ENCODE measurements at places on chromosomes 3 and 15. TPM values are rescaled to one million over a fixed set of nuclear protein-coding genes. Genes with fewer than 3 reads are reported as not detected.

DNA sequence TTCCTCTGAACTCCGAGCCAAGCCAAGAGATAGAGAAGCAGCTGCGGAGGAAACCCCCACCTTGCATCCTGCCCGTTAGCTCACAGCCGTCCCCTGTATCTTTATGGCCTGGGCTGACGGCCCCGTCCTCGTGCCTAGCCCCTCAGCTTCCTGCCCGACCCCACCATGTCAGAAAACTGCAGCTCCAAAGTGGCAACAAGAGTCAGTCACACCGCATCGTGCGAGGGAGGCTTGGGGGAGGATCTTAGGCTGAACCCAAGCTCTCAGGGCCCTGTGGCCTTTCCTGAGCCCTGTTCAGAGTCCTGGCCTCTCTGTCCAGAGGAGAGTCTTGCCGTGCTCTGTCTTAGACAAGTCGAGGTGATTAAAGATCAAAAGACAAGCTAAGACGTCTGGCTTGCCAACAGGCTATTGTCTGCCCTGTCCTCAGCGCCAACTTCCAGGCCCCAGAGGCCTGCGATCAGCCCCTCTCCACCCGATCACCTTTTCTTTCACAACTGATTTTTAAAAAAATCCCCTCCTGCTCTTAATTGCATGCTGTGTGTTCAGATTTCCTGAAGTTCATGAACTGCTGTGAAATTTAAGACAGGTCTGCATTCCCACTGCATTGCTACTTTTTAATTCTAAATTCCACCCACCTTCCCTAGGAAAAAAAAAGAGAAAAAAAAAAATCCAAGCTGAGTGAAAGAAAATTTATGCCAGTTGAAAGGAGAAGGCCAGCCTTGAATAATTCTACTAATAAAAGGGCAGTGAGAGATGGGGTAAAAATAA is 89.7 kb upstream of the WNT5A start:
- no peak for DNase-seq

- peak; percentile 64 for DNase-seq
Measured at GRCh38 chr3:17775073-17775472, 32.6 kb upstream of the TBC1D5 start.

DNA sequence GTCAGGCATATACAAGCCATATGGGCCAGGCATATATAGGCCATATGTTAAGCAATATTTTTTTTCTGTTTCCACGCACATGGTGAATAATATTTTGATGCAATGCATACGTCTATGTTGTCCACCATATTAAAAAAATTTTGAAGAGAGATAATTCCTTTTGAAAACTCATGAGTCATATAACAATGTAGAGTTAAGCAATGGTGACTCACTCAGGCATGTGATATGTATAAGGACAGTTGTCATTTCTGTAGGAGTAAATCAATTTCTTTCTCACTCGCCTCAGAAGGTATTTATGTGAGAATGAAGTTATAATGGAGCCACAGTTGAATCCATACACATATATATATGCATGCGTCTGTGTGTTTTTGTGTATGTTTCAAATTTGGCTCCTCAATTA is 272.6 kb downstream of the EPHA3 start:
- no peak for DNase-seq

Gene IMPG2
- total RNA-seq = 0.42 TPM

DNA sequence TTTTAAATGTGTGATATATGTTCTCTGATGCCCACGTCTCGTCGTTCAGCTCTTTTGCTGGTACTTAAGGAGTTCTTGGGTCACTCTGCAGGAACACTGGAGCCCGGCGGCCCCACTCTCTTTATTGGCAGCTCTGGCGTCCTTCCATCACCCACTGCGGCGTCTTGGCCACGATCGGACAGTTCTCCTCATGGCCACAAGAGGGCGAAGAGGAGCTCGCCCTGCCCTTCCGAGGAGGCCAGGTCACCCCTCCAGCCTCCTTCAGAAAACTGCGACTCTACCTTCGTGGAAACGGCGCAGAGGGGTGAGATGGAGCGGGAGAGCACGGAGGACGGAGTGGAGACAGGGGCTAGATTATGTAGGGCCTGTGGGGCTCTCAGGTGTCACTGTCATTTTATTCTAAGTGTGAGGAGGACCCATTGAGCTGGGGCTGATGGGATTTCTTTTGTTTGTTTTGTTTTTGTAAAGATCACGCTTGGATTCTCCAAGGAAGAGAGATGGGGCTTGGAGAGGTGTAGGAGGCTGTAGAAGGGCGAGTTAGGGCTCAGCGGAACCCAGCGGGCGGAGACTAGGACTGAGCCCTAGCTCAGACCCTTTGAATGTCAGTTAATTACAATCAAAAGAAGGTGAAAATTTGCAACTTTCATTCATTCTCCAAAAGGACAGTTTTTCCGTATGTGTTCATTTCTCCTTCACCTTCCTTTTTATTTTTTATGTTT is 28.0 kb upstream of the GABRA5 start:
- no peak for DNase-seq

- DNase-seq = no peak
Measured at GRCh38 chr3:192417559-192418055, 309.7 kb downstream of the FGF12 start.

Measured in activated naive CD8-positive, alpha-beta T cell treated with anti-CD3 and anti-CD28 coated beads, Interleukin-2, amount 10 ng/mL, durations not matched to agents 7 days and 5 days (primary cell).